ENCODE measurements at places on chromosomes 2 and 18. TPM values are rescaled to one million over a fixed set of nuclear protein-coding genes. Genes with fewer than 3 reads are reported as not detected.

DNA sequence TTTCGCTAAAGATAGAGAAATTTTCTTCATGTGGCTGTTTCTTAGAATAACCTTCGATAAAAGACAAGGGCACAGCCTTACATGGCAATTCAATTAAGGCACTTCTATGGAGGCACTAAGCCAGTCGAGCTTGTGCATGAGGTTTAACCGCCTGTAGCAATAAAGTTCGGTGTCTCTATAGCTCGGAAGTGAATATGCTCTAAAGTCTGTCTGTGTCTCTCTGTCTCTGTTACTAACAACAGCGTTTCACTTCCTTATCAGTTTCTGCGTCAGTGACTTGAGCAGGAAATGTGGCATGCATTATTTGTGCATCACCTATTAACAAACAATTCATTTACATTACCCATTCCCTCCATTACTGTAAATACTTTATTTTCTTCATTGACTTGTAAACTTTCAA, 365.1 kb upstream of the NETO1 start:
- no peaks in the 10 kb centered on the region for H3K36me3 ChIP-seq
- no peaks in the 10 kb centered on the region for H3K27me3 ChIP-seq
- H3K4me1 ChIP-seq, result no peaks in the 10 kb centered on the region

DNA sequence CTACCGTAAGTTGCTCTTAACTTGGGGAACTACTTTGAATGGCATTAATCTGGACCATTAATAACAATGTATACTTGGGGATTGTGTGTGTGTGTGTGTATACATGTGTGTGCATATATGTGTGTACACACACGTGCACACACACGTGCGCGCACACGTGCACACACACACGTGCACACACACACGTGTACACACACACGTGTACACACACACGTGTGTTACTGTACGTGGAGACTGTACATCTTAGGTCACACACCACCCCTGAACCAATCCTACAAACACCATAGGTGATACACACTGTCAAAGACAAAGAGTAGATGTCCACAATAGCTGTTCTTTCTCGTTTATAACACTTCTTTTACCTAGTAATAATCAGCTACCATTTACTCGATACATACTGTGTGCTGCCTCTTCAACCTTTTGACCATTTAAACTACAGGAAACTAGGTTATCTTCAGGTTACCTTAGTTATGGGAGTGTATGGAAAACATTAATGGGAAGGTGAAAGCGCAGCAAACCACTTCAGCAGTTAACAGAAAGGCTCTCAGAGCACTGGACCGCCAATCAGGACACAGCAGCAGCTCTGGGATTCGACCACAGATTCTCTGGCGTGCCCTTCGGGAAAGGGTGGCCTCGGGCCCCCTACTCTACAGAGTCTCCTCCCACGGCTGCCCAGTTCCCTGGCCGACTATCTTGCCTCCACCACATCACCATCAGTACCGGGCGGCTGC, 894 bp upstream of the GCC2 start:
- peaks cover 29% of the 10 kb centered on the region for H3K36me3 ChIP-seq
- H3K4me3 ChIP-seq, result peak overlapping the region; percentile 95
- H3K4me1 ChIP-seq, result peaks cover 18% of the 10 kb centered on the region
- H3K27me3 ChIP-seq, result no peaks in the 10 kb centered on the region
- H3K27ac ChIP-seq, result peak overlapping the region; percentile 95
- no peak for DNase-seq

FEV gene
- not detected for total RNA-seq

DNA sequence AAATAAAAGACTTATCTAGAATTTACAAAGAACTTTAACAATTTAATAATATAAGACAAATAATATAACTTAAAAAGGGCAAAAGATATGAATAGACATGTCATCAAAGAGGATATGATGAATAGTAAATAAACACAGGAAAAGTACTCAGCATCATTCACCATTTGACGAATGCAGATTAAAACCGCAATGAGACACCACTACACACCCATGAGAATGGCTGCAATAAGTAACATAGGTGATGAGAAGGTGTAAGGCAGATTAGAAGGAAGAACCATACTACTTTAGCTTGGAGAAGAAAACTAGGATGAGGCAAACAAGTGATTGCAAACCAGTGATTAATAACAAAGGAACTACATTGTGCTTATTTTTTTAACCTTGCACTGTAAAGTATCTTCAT, 152.0 kb downstream of the CYRIA start:
- no peak overlapping the region for H3K27ac ChIP-seq
- H3K4me1 ChIP-seq, result no peaks in the 10 kb centered on the region

- H3K27me3 ChIP-seq, result no peaks in the 10 kb centered on the region
- H3K4me3 ChIP-seq, result no peak overlapping the region
- DNase-seq, result no peak
- no peaks in the 10 kb centered on the region for H3K36me3 ChIP-seq
- H3K27ac ChIP-seq, result no peak overlapping the region
Observed at GRCh38 chr2:95319481-95320343, 22.6 kb downstream of the KCNIP3 start.

PXDN gene
- total RNA-seq, result 1.8 TPM

GRCh38 chr18:6728331-6728730, 1.2 kb upstream of the ARHGAP28 start:
- DNase-seq, result no peak
- H3K27ac ChIP-seq, result no peak overlapping the region
- H3K4me1 ChIP-seq, result peaks cover 5% of the 10 kb centered on the region
- no peak overlapping the region for H3K4me3 ChIP-seq

DNA sequence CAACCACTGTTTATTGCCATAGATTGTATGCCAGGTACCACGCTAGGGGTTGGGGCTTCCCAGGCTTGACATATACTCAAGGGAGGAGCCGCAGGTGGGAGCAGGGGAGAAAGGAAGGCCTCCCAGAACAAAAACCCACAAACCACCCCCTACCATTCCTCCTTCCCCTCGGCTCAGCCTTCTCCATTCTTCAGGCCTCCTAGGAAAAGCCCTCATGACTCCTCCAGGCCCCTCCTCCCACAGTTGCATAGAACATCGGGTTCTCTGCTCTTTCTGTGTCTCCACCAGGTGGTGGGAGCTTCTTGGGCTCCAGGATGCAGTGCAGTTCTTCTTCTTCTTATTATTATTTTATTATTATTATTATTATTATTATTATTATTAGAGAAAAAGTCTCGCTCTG, 80.3 kb downstream of the ZFP36L2 start:
- no peak for DNase-seq
- H3K27me3 ChIP-seq, result no peaks in the 10 kb centered on the region
- peaks cover 50% of the 10 kb centered on the region for H3K4me1 ChIP-seq
- H3K36me3 ChIP-seq, result peaks cover 8% of the 10 kb centered on the region

GRCh38 chr2:215949991-215950404, 63.4 kb downstream of the MREG start:
- no peak for DNase-seq
- H3K4me3 ChIP-seq, result no peak overlapping the region
- no peaks in the 10 kb centered on the region for H3K27me3 ChIP-seq
- H3K4me1 ChIP-seq, result no peaks in the 10 kb centered on the region
- H3K27ac ChIP-seq, result no peak overlapping the region
- H3K36me3 ChIP-seq, result peaks cover 10% of the 10 kb centered on the region

DNA sequence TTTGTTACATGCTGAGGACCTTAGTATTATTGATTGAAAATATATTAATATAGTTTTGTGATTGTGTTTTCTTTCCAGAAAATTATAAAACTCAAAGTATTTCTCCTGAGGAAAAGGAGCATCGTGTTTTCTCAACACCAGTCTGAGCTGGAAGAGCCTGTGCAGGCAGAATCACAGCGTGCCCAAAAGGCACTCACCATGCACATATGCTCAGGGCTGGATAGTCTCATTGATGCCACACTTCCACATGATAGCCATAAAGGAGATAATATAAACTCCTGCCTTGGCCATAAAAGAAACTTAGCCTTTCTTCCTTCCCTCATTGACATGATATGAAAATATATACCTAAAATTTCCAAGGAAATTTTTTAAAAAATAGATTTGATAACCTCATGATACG, 4.0 kb downstream of the PDE1A start:
- DNase-seq, result no peak
- no peaks in the 10 kb centered on the region for H3K4me1 ChIP-seq
- H3K27ac ChIP-seq, result no peak overlapping the region

ANKAR gene
- 9.2 TPM for total RNA-seq

DNA sequence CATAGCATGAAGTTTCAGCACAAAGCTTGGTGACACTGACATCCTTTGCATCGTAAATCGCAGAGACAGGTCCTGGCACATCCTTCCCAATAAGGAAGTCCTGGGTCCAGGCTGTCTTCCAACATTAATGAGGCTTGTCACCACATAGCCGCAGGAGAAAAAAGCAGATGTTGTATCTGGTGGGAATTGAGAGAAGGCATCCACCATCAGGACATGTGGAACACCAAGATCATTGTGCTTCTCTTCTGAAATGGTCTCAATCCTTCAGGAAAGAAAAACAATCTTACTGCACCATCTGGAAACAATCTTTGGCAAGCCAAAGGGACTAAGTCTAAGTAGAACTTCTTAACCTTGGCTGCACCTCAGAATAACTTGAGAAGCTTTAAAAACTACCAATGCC, 119.0 kb upstream of the ARHGAP28 start:
- no peak overlapping the region for H3K27ac ChIP-seq
- no peaks in the 10 kb centered on the region for H3K36me3 ChIP-seq
- no peak for DNase-seq
- no peak overlapping the region for H3K4me3 ChIP-seq
- no peaks in the 10 kb centered on the region for H3K4me1 ChIP-seq

SERPINB10 gene
- not detected for total RNA-seq

- H3K36me3 ChIP-seq, result no peaks in the 10 kb centered on the region
- H3K4me3 ChIP-seq, result no peak overlapping the region
- no peaks in the 10 kb centered on the region for H3K4me1 ChIP-seq
- H3K27ac ChIP-seq, result no peak overlapping the region
Observed at GRCh38 chr2:101354420-101355311, 32.6 kb downstream of the CREG2 start.

MITD1 gene
- total RNA-seq, result 69.4 TPM

TYMS gene
- 322 TPM for total RNA-seq

DNA sequence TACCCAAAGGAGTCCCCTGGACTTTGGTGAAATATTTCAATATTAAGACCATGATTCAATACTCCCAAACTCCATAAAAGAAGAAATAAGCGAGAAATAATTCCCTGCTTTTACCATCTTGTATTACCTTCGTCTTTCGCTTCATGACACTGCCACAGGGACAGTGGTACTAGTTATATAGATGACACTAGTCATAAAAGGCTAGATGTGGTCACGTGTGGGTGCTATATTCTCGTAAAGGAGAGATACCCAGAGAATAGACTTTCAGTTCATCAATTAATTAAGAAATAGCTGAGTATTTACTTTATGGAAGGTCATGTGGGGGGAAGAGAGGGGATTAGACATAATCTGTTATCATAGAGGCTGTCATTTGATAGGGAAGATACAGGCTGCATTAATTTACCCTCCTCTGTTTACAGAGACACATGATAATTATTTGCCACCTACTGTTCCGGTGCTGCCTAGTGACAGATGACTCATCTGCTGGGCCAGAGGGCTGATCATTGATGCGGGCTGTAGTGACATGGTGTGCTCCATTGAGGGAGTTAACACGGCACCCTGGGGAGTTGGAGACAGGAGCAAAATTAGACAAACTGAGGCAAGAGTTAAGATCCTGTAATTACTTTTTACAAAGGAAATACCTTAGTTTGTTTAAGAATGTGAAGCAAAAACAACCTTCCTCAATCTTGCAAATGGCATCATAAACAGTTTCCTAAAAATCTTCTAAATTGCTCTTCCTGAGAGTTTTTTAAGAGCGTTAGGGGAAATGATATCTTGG, 78.2 kb upstream of the ITGB6 start:
- peaks cover 63% of the 10 kb centered on the region for H3K36me3 ChIP-seq
- no peaks in the 10 kb centered on the region for H3K27me3 ChIP-seq
- DNase-seq, result no peak
- H3K4me3 ChIP-seq, result no peak overlapping the region
- peaks cover 13% of the 10 kb centered on the region for H3K4me1 ChIP-seq
- H3K27ac ChIP-seq, result peak overlapping the region; percentile 35

Measured in activated naive CD8-positive, alpha-beta T cell treated with anti-CD3 and anti-CD28 coated beads, Interleukin-2, amount 10 ng/mL, durations not matched to agents 7 days and 5 days (primary cell).